ENCODE measurements at places on chromosomes 2 and 18.

DNA sequence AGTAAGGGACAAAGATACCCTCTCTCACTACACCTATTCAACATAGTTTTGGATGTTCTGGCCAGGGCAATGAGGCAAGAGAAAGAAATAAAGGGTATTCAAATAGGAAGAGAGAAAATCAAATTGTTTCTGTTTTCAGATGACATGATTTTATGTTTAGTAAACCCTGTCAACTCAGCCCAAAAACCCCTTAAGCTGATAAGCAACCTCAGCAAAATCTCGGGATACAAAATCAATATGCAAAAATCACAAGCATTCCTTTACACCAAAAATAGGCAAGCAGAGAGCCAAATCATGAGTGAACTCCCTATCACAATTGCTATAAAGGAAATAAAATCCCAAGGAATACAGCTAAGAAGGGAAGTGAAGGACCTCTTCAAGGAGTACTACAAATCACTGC, 1130.7 kb upstream of the PIK3C3 start:
- DNase-seq, result no peak

DNA sequence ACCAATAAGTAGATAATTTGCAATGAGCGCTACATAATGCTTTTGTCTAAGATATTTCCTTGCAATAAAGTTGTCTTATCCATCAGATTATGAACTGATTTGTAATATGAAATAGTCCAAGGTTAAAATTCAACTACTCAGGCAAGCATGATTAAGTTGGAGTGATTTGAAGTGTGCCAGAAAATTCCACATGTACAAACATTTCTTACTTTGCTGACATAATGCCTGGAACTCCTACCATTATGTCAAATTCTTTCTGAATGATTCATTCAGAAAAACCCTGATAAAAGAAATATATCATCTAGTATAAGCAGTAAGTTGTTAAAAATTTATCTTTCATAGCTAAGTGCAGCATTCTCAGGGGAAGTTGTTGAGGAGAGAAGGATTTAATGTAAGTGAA, 87.3 kb downstream of the CBLN2 start:
- DNase-seq, result no peak

GRCh38 chr18:33878213-33878612, 300.2 kb downstream of the ASXL3 start:
- DNase-seq, result no peak

GRCh38 chr18:72727038-72727655, 140.6 kb downstream of the NETO1 start:
- no peak for DNase-seq

DNA sequence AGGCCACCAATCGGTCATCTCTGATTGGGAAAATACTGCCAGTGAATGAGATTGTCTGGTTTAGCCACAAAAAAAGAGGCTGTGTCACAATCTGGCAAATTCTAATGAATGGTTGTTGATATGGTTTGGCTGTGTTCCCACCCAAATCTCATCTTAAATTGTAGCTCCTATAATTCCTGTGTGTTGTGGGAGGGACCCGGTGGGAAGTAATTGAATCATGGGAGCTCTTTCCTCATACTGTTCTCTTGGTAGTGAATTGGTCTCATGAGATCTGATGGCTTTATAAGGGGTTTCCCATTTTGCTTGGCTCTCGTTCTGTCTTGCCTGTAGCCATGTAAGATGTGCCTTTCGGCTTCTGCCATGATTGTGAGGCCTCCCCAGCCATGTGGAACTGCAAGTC, 838.3 kb downstream of the SLC4A3 start:
- DNase-seq, result no peak

DNA sequence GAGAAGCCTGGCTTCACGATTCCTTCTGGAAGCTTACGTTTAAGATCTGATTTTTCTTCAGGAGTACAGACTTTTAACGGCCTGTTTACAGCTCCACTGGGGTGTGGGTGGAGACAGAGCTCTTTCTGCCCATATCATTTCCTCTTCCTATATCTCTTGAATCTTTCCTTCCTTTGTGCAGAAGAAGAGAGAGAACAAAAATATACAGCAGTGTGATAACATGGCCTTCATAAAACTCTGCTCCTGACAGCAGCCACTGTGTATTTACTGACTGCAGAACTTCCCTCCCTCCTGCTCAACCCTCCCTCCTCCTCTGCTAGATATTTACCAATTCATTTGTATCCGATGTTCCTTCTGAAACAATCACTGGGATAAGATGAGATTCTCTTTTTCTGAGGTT, 34.1 kb upstream of the REEP1 start:
- no peak for DNase-seq

- DNase-seq, result peak; percentile 2
These were observed 83.4 kb downstream of the SLC5A7 start for GRCh38 chr2:108069515-108070310.

DNA sequence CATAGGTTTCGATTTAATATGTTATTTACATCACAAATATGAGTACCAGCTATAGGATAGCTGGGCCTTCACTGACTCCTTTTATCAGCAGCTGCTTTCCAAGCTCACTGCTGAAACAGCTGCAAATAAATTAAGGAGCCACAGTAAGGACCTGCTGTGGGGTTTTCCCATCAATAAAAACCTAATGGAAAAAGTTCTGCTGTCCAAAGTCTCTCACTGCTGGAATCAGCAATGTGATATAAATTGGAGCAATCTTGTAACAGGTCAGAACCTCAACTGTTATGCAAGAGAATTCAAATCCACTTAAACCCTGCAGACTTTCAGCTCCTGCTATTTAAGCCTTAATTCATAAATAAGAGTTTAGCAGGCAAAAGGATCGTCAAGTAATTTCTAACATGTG, 61.3 kb downstream of the NEB start:
- no peak for DNase-seq

GRCh38 chr18:42412896-42413295, 457.9 kb downstream of the PIK3C3 start:
- no peak for DNase-seq

All from NCI-H510A treated with DMSO at 0.1 percent for 48 hours (cell line).